ENCODE measurements at places on chromosomes 1 and 21.

DNA sequence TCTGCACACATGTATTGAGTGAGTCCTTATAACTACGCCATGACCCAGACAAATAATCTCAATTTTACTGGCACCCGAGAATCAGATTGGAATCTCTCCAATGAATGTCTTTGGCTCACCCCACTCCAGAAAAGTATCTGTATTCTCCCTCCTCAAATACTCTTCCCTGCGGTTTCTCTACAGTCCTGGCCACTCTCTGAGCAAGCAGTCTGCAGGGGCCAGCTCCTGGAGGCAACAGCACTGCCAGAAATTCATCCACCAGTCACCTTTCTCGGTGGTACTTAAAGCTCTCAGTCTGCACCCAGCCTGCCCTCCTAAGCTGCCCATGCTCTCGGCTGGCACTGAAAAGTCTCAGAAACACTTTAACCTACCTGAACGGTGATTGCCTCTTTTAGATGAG is 16.1 kb upstream of the LYST start:
- DNase-seq: no peak

DNA sequence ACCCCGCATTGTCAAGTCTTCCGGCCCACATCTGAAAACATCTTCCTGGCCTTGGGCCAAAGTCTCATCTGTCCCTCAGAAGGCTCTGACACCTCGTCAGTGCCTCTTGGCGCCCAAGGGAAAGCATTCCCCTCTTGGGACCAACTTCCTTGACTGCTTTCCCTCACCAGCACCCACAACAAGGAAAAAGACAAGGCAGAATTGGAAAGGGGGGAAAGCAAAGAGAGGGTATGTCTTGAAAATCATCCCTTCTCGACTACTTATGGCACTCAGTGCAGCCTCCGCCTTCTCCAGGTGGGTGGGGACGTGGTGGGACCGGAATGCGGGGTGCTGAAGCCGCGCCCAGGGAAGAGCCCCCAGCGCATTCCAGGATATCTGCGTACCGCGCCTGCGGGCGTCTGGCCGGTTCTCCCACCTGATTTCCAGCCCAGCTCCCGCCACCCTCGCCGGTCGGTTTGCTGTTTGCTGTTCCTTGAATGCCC is 554 bp upstream of the SLC39A1 start:
- no peak for DNase-seq

- no peak for DNase-seq
Measured at GRCh38 chr1:46489638-46490405, at the start of gene DMBX1. DMBX1 (plus strand) TSS chr1:46489836; CDS start chr1:46507011, 17,175 bp downstream.

- DNase-seq: no peak
Measured at GRCh38 chr1:39085174-39085573, 59.0 kb downstream of the NDUFS5 start.

- DNase-seq: no peak
Measured at GRCh38 chr1:22489823-22490222, 38.2 kb downstream of the ZBTB40 start.

DNA sequence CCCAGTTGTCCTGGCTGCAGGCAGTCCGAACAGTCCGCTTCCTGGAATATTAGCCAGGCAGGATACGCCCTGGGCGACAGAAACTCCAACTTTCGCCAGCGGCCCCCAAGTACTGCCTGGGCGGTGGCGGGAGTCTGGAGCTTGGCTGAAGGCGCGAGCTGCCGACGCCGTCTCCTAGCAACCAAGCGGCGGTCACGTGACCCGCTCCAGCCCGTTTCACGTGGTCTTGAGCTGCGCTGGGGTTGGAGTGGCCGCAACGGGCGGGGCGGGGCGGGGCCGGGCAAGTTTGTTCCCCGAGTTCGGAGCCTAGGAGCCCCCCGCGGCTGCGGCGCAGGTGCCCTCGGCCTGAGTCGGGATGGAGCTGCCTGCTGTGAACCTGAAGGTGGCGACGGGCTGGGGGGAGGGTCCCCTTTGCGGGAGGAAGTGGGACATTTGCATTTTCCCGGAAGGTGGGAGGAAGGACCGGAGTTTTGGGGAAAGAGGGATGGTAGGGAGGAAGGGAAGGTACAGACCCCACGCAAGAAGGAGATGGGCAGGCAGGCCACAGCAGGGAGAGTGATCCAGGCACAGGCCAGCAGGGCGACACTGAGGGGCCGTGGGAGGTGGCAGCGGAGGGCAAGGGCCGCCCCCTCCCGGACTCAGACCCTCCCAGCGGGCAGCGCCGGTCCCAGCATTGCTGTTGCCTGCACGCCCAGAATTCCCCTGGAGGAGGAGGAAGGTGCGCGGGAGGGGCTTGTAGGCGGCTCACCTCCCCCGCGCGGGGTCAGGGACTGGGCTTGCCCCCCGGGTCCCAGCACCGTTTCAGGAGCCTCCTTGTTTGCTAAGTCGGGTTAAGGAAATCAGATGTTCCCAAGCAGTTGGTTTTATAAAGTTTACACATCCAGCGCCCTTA is at the start of gene AGTRAP:
TSS of gene AGTRAP (plus strand) at position 283 of the 892 bp plus-strand sequence. CDS start at position 356, 73 bp downstream.
- DNase-seq: peak; percentile 92

DNA sequence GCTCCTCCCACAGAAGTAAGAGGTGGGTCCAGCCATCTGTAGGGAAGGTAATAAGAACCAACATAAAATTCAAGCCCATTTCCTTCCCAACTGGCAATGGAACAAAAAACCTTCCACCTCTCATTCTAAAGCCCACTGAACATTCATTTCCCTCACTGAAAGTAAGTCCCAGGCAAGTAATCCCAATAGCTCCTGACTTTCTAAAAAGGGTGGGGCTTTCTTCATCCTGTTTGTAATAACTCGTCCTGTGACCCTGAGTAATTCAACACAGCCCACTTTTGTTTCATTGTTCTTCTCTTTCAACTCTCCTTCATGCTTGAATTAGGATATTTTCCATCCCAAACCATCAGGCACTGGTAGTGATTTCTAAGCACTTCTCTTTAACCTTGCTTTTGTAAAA is 74.9 kb downstream of the DAB1 start:
- DNase-seq: no peak

DNA sequence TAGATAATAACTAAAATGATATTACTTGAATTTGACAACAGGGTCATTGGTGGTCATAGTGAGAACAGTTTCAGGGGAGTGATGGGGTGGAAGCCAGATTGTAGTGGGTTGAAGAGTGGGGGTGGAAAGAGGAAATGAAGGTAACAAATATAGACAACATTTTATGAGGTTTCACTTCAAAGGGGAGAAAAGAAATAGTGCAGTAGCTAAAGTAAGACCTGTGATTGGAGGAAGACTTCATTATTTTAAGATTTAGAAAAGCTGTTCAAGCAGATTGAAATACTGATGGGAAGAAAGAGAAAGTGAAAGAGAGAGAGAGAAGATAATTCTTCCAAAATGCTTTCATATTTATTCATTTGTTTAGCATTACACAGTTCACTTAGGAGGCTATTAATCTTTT is 52.0 kb upstream of the KCNA3 start:
- DNase-seq: no peak

- no peak for DNase-seq
Measured at GRCh38 chr1:157968946-157969345, 24.5 kb upstream of the KIRREL1 start.

- no peak for DNase-seq
Measured at GRCh38 chr1:54931275-54931840, 44.4 kb upstream of the DHCR24 start.

DNA sequence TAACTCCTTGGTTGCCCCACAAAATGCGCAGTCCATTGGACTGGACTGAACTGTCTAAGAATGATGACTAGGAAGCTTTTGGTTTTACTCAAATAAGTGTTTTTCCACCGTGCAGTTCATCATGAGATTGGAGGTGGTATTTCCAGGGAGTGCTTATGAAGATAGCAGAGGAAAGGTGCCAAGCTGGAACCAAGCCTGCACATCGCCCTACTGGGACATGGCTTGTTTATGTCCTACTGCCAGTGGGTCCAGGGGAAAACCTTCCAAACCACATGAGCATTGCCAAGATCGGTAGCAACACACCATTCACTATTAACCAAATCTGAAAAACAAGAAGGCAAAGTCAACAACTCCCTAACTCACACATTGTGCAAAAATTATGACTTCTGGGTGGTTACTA is 54.7 kb upstream of the DSCAM start:
- DNase-seq: peak; percentile 5

DNA sequence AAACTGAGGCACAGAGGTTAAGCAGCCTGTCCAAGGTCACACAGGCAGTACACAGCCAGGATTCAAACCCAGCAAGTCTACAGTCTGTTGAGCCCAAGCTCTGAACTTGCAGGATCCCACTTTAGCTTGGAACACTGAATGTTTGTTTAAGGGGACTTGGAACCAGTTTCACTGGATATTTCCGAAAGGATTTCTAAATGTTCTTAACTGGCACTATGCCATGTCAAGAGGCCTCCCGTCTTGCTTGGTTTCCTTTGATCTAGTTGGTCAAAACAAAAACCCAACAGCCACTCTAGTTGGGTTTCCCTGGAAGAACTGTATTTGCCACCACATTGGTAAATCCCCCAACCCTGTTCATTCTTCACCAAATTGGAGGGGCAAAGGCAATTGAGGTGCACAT is 317.6 kb upstream of the KAZN start:
- DNase-seq: no peak

- DNase-seq: no peak
Measured at GRCh38 chr1:156691665-156692440, 13.5 kb downstream of the CRABP2 start.

- no peak for DNase-seq
Measured at GRCh38 chr1:67764633-67765032, 68.6 kb downstream of the GNG12 start.

DNA sequence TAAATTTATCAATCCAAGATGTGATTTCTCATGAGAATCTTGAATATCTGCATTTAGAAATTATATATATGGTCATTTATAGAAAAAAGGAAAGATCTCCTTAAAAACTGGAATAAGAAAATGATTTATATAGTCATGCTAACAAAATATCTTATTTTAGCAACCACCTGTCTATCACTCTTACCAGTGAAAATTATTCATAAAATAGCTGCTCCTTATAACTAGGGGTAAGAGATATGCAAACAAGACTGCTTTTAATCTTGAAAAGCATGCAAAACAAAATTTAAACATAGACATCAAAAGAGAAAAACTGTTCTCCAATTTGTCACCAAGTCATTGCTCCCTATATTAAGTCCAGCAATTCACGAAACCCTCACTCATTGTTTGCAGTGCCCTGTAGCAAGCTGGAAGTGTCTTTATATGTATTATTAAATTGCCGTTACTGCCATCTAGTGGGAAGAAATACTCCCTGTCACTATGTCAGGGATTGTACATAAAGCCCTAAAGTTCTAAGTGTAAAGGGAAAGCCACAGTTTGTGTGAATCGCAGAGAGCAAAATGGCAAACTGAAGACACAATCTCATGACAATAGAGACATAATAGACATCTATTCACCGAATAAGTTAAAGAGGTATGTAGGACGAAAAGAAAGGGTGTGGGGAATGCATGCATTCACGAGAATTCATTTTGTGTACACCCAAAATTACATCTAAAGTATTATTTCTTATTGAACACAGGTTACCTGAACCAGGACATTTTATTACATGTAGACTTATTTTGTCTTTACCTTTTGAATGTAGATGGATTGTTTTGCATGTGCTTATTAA is 600.5 kb downstream of the USP25 start:
- DNase-seq: no peak

DNA sequence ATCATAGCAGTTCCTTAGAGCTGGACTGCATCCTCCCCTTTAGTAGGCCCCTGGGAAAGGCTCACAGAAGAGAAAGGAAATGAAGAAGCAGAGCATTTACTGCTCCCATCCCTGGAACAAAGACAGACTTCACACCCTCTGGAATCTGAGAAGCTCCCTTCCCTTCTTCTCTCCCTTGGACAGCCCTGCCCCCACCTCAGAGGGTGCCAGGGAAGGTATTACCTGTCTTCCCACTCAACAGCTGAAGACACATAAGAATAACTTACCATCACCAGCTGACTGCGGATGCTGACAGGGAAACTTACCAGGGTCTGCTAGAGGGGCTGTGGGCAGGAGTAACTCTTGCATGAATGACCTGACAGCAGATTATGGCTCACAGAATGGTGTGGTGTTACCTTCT is 14.1 kb upstream of the FAAH start:
- DNase-seq: no peak

DNA sequence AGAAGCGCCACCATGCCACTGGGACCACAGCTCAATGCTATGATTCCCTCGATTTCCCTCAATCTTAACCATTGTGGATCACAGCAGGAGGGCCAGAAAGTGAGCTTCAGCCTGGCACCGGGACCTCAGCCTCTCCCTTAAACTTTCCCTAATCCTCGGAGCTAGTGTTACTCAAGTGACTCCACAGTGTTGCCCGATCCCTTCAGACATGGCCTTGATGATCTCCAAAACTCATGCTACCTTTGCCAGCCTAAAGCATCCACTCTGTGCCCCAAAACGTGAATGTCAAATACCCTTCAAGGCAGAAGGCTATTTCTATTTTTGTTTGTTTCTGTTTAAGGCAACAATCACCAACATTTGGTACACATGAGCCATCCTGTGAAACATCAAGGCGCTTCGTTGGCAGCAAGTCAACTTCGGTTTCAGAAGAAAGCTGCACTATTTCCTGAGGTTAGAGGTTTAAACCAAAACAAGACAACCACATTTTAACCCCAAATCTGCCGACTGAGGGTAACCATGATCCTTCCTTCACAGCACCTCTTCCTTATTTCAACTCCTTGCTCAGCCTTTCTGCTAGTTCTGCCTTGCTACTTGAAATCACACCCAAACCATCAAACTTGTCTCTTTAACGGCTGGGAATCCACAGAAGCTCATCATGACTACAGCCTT is 94.4 kb upstream of the KRTAP19-8 start:
- no peak for DNase-seq

GRCh38 chr1:94801919-94802546 is 18.1 kb upstream of the SLC44A3 start:
- DNase-seq: no peak

DNA sequence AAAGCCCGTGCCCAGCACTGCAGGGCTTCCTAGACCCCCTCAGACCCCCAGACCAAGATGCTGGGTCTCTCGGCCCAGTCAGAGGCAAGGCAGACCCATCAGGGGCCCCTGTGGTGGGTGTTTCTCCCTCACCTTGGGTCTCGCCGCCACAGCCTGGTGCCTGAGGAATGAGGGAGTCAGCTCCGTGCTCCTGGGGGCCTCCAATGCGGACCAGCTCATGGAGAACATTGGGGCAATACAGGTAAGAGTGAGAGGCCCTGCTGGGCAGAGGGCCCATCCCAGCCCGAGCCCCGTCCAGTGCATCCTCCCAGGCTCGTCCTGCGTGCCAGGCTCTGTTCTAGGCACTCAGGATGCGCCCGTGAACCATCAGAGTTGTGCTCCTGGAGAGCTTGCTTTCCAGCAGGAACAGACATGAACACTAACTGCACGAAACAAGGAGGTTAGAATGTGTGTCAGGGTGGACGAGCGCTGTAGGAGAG is 51.5 kb downstream of the KCNAB2 start:
- no peak for DNase-seq

GRCh38 chr1:7528386-7529198 is 242.5 kb upstream of the VAMP3 start:
- DNase-seq: no peak

GRCh38 chr1:147072482-147073432 is 99.5 kb downstream of the PRKAB2 start:
- no peak for DNase-seq
